Smooth muscle cell of the umbilical artery (primary cell): ENCODE measurements at places on chromosomes 3 and 15. TPM values are rescaled to one million over a fixed set of nuclear protein-coding genes. Genes with fewer than 3 reads are reported as not detected.

LDHAL6B gene
- not detected in 2 replicates for total RNA-seq

BCL2A1 gene
- 2.1 and 2.2 TPM in 2 replicates for total RNA-seq

GHRL gene
- total RNA-seq: not detected in 2 replicates

ZNF620 gene
- total RNA-seq: 0.30 and 0.92 TPM in 2 replicates

PHLDB2 gene
- 61.5 and 122 TPM in 2 replicates for total RNA-seq

ZBED2 gene
- not detected in 2 replicates for total RNA-seq

ACSBG1 gene
- total RNA-seq: 0.05 TPM in 1 of 2 replicates, not detected in the other
